ENCODE measurements at places on chromosomes 16 and 17. TPM values are rescaled to one million over a fixed set of nuclear protein-coding genes. Genes with fewer than 3 reads are reported as not detected.

DNA sequence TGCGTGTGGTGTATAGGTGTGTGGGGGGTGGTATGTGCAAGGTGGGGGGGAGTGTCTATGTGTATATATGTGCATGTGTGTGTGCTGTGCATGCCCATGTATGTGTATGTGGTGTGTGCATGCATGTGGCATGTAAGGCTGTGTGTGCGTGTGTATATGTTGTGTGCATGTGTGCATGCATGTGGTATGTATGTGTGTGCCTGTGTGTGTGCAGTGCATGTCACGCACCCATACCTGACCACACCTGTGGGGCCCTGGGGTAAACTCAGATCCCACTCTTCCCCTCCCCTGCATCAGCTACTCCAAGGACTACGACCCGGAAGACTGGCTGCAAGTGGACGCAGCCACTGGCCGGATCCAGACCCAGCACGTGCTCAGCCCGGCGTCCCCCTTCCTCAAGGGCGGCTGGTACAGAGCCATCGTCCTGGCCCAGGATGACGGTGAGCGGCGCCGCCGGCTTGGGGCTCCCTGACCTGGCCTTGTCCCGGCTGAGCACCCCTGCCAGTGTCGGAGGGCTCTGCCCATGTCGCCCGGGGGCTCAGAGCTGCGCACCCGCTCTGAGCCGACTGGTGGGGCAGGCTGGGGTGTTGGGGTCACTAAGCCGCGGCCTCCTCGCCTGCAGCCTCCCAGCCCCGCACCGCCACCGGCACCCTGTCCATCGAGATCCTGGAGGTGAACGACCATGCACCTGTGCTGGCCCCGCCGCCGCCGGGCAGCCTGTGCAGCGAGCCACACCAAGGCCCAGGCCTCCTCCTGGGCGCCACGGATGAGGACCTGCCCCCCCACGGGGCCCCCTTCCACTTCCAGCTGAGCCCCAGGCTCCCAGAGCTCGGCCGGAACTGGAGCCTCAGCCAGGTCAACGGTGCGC lies 9.1 kb downstream of the SLC22A31 start:
- no peak for DNase-seq
- no peaks in the 10 kb centered on the region for H3K4me1 ChIP-seq
- no peak overlapping the region for H3K27ac ChIP-seq
- H3K4me3 ChIP-seq: peak overlapping the region; percentile 57
- peaks cover 17% of the 10 kb centered on the region for H3K27me3 ChIP-seq
- no peaks in the 10 kb centered on the region for H3K36me3 ChIP-seq

DNA sequence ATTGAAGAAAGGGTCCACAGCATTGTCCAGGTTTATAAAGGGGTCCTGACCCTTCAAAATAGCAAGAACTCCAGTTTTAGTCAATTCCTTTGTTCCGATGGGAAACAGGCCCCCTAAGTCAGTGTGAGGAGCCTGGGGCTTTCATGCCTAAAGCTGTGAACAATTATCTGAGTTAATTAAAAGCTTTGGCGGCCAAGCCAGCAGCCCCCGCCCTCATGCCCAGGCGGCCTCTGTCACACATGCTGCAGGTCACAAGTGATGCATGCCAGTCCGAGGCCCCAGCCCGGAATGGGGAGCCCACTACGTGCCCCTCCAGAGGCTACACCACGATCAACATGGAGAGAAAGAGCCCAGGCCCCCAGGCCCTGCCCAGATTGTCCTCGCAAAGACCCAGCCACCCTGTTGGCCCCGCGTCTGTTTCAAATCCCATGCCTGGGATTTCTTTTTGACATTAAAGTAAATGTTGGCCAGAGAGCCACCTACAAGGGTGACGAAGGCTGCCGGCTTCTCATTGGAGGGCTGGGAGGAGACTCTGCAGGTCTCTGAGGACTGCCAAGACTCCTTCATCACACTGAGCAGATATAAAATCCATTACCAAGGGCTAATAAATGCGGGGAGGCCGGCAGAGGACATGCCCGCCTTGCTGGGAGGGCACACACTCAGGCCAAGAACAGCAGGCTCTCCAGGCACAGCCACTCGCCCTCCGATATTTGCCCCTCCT lies 14.5 kb upstream of the PITPNM3 start:
- no peaks in the 10 kb centered on the region for H3K27me3 ChIP-seq
- H3K4me1 ChIP-seq: peaks cover 37% of the 10 kb centered on the region
- peaks cover 8% of the 10 kb centered on the region for H3K36me3 ChIP-seq

DNA sequence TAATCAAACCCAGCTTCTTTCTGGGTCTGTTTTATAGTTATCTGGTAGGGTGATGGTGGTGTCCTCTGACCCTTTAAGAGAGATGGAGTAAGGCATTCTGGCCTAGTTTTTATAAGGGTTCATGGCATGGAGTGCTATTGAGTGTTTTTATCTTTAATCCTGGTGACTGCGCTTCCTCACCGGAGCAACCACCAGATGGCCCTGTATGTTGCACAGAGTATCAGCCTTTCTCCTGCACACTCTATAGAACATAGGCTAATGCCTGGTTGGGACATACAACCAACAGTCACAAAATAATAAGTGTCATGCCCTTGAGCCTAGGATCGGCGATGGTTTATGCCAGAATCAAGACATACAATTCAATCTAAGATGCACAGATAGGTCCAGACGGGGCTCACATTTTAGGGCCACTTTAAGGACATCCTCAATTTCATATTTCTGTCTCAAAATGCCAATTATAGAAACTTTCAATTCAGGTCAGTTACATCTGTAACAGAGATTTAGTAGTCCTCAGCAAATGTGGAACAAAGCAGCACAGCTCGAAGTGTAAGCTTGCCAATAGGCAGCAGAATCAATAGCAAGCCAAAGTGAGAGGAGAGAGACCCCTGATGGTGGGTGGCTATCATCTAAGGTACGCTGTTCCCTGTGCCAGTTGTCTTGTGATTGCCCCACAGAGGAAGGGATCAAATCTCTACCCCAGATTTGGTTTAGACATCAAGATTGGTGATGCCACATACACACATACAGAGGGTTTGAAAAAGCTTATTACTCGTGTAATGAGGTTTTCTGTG lies 37.2 kb upstream of the HOXB9 start:
- H3K27me3 ChIP-seq: peaks cover 65% of the 10 kb centered on the region
- H3K4me3 ChIP-seq: no peak overlapping the region
- no peaks in the 10 kb centered on the region for H3K36me3 ChIP-seq
- H3K27ac ChIP-seq: no peak overlapping the region
- H3K4me1 ChIP-seq: no peaks in the 10 kb centered on the region

GRCh38 chr17:79892457-79893241 lies 53.4 kb upstream of the CBX4 start:
- H3K4me3 ChIP-seq: peak overlapping the region; percentile 42
- H3K27ac ChIP-seq: peak overlapping the region; percentile 71
- H3K27me3 ChIP-seq: peaks cover 17% of the 10 kb centered on the region
- H3K36me3 ChIP-seq: no peaks in the 10 kb centered on the region
- no peak for DNase-seq

DNA sequence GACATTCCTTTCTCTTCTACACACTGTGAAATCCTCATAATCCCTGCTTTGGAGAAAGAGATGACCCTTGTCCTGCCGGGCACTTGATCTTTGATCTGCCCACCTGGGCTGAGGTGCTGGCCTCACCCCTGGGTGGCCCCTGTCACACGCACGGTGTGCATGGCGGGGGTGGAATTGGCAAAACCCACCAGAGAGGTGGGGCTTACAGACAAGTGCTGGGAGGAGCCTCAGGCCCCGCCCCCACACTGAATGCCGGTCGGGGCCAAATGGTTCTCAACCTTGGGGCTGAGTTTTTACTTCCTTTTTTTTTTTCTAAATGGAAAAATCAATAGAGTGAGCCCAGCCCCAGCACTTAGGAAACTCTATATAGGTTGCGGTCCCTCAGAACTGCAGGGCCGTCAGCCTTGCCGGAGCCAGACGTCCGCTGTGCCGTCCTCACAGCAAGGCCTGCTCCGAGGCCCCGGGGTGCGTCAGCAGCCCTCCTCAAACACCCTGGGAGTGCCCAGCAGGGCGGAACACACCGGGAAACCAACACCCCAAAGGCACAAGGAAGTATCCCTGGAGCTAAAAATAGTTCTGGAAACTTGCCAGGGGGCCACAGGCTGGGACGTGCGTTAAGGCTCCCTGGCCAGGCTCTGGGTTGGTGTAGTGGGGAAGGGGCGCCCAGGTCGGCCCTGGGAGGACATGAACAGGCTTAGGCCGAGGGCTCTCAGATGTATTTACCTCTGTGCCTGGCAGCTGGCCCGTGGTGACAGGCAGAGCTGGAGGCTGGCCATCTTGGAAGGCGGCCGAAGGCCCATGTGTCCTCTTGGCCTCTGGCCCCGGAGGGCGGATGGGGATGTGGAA lies 11.0 kb downstream of the GPRC5C start:
- DNase-seq: no peak
- peak overlapping the region; percentile 82 for H3K27ac ChIP-seq
- H3K4me3 ChIP-seq: peak overlapping the region; percentile 45
- H3K36me3 ChIP-seq: peaks cover 10% of the 10 kb centered on the region
- no peaks in the 10 kb centered on the region for H3K27me3 ChIP-seq

GRCh38 chr17:51052235-51052634 lies 68.4 kb downstream of the SPAG9 start:
- no peaks in the 10 kb centered on the region for H3K27me3 ChIP-seq
- peaks cover 17% of the 10 kb centered on the region for H3K4me1 ChIP-seq
- no peaks in the 10 kb centered on the region for H3K36me3 ChIP-seq
- H3K4me3 ChIP-seq: no peak overlapping the region
- H3K27ac ChIP-seq: no peak overlapping the region

DNA sequence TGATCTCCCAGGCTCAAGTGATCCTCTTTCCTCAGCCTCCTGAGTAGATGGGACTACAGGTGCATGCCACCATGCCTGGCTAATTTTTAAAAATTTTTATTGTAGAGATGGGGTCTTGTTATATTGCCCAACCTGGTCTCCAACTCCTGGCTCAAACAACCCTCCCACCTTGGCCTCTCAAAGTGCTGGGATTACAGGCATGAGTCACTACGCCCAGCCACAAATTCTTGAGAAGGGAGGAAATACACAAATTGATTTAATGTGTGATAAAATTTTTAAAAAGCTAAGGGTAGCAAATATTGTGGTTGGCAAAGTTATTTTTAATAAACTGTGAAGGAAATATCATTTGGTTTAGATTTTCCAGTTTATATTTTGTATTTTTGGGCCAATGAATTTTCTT lies 9.6 kb downstream of the ITGAD start:
- H3K4me1 ChIP-seq: no peaks in the 10 kb centered on the region
- H3K4me3 ChIP-seq: no peak overlapping the region
- DNase-seq: no peak
- peaks cover 5% of the 10 kb centered on the region for H3K27me3 ChIP-seq
- H3K36me3 ChIP-seq: no peaks in the 10 kb centered on the region
- H3K27ac ChIP-seq: no peak overlapping the region

DNA sequence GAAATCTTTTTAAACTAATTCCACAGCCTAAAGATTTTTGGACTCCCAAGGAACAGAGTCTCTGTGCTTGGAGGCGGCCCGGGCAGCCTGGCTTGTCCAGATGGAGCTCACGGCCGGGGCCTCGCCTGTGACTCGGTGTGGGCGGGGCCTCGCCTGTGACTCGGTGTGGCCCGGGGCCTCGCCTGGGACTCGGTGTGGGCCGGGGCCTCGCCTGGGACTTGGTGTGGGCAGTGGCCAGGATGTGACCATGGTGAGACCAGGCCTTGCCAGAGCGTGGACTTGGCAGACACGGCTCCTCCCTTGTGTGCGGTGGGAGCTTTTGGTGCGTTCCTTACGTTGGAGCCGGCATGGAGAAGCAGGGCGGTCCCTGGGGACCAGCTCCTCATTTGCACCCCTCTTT lies 92.3 kb downstream of the METRNL start:
- peaks cover 31% of the 10 kb centered on the region for H3K4me1 ChIP-seq
- peak; percentile 68 for DNase-seq
- no peaks in the 10 kb centered on the region for H3K27me3 ChIP-seq
- no peak overlapping the region for H3K27ac ChIP-seq
- H3K36me3 ChIP-seq: no peaks in the 10 kb centered on the region

GRCh38 chr17:41318231-41318630 lies 2.7 kb upstream of the KRTAP17-1 start:
- peaks cover 6% of the 10 kb centered on the region for H3K4me1 ChIP-seq
- H3K4me3 ChIP-seq: no peak overlapping the region
- H3K36me3 ChIP-seq: no peaks in the 10 kb centered on the region
- no peak for DNase-seq

GRCh38 chr17:7080456-7081041 lies 498 bp upstream of the CLEC10A start:
- H3K4me1 ChIP-seq: no peaks in the 10 kb centered on the region
- H3K27ac ChIP-seq: no peak overlapping the region

Gene SPN
- total RNA-seq: 0.14 TPM

Gene YBX2
- total RNA-seq: 7.0 TPM

Gene COX6A2
- not detected for total RNA-seq

Gene STAT5A
- 1.6 TPM for total RNA-seq

Gene RNF40
- 107 TPM for total RNA-seq

Gene CHST4
- total RNA-seq: 0.33 TPM

Gene ACSF2
- total RNA-seq: 57.3 TPM

Gene PRR35
- 0.12 TPM for total RNA-seq

Gene TMEM94
- total RNA-seq: 112 TPM

Gene TP53
- total RNA-seq: 80.7 TPM
